ENCODE measurements at places on chromosomes 12 and 14.
A peak's percentile ranks its signal among the peaks of the same experiment; 100 is the strongest.

GRCh38 chr12:43776498-43776897 lies 17.7 kb downstream of the IRAK4 start:
- DNase-seq, result no peak

GRCh38 chr12:62785941-62786559 lies 148.9 kb downstream of the PPM1H start:
- peak; percentile 69 for DNase-seq

- DNase-seq, result no peak
Observed at GRCh38 chr14:37869633-37870032, 274.2 kb downstream of the TTC6 start.

DNA sequence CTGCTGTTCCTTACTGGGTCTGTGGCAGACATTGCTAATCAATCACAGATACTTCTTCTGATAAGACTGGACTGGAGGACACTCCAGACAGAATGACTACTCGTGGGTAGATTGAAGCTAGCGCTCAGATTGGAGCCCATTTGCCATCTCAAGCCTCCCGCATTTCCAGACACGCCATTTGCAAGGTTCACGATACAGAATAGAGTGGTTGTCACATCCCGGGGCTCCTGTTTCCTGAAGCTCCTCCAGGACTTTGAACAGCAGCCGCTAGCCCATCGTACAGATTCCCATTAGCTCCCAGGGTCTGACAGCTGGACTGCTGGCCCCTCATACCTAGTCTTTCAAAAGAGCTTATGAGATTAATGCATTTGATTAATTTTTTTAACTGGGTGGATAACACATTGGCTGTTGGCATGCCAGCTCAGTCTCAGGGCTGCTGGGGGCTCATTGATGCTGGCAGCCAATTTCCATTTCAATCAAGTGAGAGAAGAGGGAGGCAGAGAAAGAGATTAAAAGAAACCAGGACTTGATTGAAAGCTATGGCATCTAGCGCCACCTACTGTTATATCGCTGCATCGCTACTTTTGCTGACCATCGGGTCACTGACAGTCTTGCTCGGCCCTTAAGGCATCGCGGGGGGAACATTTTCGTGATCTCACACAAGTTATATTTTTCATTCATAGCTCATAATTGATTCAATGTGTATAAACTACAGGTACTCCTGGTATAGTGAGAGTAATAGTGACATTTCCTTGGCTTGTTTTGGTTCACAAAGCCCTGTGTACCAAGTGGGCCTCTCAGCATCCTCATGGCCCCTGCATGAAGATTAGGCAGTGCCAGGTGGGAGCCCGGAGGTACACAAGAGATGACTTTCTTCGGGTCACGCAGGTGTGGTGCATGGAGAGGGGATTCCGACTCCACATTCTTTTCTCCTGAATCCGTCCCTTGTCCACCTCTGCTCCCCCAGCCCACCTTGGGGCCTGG lies 78.6 kb downstream of the CCDC60 start:
- peak; percentile 55 for DNase-seq

DNA sequence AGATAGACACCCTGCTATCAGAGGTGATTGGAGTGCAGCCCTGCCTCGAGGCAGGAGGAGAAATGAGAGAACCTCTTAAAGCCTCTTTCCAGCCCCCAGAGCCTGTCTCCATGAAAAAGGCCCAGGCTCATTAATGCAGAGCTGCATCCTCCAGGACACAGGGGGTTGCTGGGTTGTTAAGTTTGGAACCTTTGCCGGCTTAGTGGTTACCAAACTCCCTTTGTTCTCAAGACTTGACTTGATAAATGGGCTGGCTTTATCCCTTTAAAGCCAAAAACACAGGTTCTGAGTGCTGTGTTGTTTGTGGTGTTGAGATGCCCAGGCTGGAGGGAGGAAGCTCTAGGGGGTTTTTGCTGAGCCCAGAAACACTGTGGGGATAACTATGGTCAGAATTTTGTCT lies 71.0 kb downstream of the DAD1 start:
- no peak for DNase-seq

DNA sequence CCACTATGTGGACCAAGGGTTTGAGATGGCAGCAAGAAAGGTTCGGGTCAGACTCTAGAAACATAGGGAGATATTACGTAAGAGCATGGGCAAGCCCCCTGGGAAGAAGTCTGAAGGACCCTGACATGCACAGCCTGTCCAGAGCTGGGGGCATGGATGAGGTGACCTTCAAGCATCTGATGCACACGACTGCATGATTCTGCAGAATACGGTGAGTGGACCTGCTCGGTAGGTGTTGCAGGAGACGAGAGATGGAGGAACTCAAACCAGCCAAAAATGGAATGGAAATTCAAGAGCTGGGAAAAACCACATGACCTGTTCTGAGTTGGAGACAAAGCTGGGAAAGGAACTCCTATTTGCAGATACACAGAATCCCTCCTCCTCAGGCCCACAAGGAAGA lies 43.6 kb downstream of the ANO2 start:
- DNase-seq, result no peak

DNA sequence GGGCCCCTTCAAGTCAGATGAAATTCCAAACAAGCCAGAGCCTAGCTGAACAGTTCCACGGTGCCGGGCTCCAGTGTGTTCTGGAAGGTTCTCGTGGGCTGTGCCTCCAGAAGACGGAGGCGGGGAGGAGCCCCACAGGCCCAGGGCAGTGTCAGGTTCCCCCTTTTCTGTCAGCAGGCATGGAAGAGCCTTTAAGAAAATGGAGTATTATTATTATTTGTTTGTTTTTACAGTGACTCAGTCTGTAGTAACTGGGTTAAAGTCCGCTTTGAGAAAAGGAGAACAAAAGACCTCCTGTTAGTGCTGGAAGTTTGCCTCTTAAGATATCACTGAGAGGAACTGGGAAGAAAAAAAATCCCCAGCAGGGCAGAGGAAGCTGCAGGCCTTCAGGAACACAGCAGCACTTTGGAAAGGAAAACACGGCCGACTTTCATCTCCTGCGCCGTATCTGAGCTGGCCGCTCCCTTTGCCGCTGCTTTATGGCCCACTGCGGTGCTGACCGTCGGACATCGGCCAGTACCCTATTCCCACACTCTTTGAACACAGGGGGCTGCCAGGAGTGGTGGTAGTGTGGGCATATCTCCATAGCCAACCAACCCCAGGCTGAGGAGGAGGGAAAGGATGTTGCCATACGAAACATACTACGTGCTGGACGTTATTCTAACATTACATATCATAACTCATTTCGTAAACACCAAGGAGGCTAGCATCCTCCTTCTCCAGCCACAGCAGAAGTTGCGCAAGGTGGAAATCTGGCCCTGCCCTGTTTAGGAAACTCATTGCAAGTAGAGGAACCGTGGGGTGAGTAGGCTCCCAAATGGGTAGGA lies 194.0 kb downstream of the ZFP36L1 start:
- peak; percentile 50 for DNase-seq

DNA sequence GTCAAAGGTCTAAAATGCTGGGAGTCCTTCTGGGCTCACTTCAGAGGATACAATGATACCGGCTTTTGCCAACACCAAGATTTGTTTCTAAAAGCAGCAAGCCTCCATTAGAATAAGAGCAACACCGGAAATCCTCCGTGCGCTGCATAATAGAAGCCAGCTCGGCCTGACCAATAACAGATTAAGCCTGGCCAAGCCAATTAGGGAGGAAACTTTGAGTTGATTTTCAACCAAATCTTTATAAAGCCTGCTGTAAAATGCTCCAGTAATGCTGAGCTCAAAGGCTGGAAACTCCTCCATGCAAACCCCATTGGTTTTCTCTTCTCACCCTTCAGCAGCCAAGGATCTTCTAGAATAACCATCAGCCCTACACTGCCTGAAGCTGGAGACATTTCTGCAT lies 150.1 kb downstream of the NTF3 start:
- peak; percentile 55 for DNase-seq

- no peak for DNase-seq
Observed at GRCh38 chr14:33709711-33710110, 241.2 kb downstream of the EGLN3 start.

DNA sequence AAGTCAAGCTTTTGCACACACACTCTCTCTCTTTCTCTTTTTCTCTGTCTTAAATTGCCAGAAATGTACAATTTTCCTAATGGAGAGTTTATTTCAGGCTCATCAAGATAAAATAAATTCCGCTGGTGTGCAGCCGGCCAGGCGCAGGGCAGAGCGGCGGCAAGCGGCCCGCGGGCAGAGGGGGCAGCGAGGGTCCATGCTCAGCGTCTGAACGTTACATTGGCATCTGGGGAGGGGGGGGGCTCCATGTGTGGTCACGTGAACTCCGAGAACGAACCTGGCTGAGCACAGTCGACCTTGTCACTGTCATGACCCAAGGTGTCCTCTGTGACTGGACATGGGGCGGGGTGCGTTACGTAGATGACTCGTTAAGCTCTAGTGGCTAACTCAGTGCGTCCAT lies 23.8 kb upstream of the FZD10 start:
- no peak for DNase-seq
